ENCODE measurements at places on chromosomes 12 and 14.

DNA sequence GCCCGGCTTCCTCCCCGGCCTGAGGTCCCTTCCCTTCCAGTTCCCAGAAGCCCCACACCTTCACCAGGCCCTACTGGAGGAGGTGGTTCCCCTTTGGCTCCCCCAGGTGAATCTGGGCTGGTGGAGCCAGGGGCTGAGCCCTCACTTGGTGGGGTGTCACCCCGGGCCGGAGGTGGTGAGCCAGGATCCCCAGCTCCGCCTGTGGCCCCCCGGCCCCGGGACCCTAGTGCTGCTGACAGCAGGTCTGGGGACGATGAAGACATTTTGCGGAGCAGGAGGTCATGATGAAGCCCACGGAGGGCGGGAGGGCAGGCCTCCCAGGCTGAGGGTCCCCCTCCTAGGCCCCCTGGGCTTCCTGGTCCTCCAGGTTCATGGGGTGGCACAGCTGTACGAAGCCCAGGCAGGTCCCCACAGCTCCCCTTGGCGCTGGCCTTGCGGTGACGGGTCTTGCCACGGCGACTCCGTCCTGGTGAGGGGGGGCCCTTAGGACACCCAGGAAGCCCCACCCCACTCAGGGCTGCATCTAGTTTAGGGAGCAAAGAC is 16.6 kb downstream of the MAP3K12 start:
- no peak for DNase-seq

- peak; percentile 21 for DNase-seq
These were observed 254.8 kb downstream of the PDZRN4 start for GRCh38 chr12:41442896-41443295.

DNA sequence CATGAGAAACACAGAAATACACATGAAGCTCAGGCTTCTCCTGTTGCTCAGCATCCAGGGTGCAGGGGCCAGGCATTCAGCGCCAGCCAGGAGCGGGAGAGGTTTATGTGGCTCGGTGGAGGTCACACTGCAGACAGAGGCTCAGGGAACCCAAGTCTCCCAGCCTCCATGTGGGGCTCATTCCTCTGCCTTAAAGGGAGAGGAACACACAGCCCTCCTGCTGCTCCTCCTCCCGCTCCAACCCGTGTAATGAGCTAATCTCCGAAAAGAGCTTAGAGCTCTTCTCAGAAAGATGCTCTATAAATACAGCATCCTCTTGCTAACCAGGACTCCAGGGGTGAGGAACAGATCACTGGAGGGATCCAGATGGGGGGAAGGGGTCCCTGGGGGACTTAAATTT is 28.2 kb downstream of the FGF6 start:
- DNase-seq: no peak

GRCh38 chr14:36091096-36091495 is 85.4 kb downstream of the PTCSC3 start:
- DNase-seq: no peak

DNA sequence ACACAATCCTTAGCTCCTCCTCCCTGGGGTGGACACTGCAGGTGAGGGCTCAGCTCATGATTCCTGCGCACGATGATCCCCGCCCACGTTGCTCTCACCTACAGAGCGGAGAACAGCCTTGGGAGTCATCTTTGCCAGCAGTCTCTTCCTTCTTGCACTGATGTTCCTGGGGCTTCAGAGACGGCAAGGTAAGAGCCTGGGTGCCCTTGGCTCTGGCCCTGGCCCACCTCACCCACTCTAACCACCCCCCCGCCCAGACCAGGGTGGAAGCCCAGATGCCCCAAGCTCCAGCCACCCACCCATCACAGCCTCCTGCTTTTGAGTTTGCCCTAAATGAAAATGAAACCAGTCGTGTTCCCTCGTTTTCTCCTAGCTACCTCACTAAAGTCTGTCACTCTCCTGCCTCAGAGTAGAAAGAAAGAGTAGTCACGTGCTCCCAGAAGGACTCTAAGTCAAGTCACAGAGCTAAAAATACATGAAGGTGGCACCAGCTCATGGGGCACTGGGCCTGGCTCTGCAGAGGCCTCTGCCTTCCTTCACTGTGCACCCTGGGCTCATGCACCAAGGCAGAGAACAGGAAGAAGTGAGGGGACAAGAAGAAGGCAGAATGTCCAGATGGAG is 9.0 kb downstream of the TAPBPL start:
- DNase-seq: no peak

DNA sequence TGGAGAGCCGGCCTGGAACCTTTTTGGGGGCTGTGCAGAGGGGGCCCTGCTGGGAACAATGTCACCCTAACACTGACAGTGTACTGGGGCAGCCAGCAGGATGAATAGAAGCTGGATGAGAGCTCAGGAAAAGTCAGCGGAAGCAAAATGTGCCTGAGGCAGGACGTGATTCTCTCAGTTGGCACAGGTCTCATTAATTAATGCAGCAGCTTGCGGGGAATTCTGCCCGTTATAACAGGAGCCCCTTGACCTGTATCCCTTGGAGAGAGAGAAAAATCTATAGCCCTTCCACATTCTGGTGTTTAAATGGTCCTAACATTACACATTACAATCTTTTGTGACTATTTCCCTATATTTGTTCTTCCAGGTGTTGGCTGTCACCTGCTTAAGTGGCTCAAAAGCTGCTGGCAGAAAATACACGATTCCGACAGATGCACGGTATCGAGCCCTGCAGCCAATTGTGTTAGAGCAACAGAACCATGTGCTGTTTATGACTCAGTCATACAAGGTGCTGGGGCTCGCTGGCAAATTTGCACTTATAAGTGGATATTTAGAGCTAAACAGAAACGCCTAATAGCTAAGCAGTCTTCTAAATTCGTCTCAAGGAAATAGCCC is 854.7 kb downstream of the AACS start:
- no peak for DNase-seq

GRCh38 chr14:97271451-97271960 is 474.3 kb downstream of the VRK1 start:
- no peak for DNase-seq

DNA sequence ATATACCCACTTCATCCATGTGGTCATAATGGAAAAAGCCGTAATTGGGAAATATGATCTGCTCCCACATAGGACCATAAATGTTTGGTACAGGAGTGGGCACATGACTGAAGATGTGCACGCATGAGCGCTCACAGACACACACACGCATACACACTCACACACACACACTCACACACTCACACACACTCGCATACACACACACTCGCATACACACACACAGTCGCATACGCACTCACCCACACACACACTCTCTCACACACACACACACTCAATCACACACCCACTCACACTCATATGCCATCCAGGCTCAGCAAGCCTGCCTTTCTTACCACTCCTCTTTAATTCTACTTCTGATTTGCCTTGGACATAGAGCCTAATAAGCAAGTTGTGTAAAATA is 45.6 kb upstream of the EGLN3 start:
- no peak for DNase-seq

GRCh38 chr14:93105362-93105761 is 10.4 kb downstream of the ITPK1 start:
- DNase-seq: peak; percentile 85

- no peak for DNase-seq
These were observed 34.2 kb downstream of the CCDC88C start for GRCh38 chr14:91383439-91383838.

DNA sequence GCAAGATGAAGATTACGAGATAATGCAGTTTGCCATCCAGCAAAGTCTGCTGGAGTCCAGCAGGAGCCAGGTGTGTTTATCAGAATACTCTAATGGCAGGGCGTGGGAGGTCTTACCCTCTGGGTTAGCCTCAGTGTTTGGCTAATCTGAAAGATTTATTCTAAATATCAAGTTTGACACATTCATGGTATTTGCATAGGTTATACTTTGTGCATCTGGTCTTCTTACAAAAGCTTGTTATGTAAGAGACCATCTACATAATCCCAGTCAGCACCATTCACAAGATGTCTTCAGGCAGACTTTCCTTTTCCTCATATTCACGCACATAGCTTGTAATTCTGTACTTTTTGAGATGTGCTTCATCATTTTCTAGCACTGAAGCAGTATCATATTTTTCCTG is 14.4 kb downstream of the C12orf76 start:
- DNase-seq: no peak

All from inflammatory macrophage treated with lipopolysaccharide for 1 hour (primary cell).